ENCODE measurements at places on chromosomes 5 and 9. TPM values are rescaled to one million over a fixed set of nuclear protein-coding genes. Genes with fewer than 3 reads are reported as not detected.
A peak's percentile ranks its signal among the peaks of the same experiment; 100 is the strongest.

DMRTA1 gene
- 0.77 TPM for total RNA-seq

NOTCH1 gene
- total RNA-seq, result 15.4 TPM

IRX1 gene
- not detected for total RNA-seq

PCDHGC5 gene
- total RNA-seq, result 3.2 TPM

GRCh38 chr5:10513501-10514442 is 50.1 kb upstream of the ANKRD33B start:
- DNase-seq, result peak; percentile 5

GRCh38 chr5:145982572-145983318 is 46.4 kb downstream of the SH3RF2 start:
- no peak for DNase-seq

DNA sequence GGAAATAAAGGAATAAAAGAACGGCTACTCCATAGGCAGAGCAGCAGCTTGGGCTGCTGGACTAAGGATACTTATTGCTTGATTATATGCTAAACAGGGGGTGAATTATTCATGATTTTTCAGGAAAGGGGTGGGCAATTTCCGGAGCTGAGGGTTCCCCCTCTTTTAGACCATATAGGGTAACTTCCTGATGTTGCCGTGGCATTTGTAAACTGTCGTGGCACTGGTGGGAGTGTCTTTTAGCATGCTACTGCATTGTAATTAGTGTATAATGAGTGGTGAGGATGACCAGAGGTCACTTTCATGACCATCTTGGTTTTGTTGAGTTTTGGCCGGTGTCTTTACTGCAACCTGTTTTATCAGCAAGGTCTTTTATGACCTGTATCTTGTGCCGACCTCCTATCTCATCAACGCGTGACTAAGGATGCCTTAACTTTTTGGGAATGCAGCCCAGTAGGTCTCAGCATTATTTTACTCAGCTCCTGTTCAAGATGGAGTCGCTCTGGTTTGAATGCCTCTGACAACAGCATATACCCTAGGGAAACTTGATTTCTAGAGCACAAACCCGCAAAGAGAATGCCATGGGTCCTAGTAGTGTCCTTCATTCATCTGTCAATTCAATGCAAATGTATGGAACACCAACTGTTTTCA is 47.8 kb upstream of the PWWP2A start:
- no peak for DNase-seq
